ENCODE measurements at places on chromosomes 16 and 17. TPM values are rescaled to one million over a fixed set of nuclear protein-coding genes. Genes with fewer than 3 reads are reported as not detected.

GRCh38 chr17:38922538-38923297, 2.7 kb upstream of the LASP1NB start:
- DNase-seq, result peak; percentile 78

DNA sequence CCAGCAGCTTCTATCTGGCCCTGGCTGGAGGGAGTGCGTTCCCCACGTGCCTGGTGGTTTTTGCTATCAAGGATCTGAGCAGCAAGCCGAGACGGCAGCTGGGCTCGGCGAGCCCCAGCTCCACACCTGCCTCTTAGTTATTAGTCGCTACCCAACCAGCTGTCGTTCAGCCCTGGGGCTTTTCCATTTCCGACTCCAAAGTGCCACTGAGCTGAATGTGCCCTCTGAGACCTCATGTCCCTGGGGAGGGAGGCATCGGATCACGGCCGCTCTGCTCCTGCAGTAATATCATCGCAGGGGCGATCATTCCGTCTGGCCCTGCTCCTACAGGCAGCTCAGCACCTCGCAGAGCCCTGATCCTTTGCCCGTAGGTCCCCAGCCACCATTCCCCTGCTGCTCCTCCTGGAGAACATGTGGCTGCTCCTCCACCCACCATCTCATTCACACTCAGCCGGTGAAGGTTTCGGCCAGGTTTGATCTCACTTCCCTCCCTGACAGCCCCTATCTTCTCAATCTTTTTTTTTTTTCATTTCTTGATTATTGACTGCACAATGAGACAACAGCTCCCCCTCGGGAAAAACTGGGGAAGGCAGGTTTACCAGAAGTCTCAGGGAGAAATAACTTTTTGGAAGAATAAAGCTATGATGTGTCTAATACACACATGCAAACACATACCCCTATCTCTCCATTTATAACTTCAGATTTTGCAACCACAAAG, 86.7 kb downstream of the ZFHX3 start:
- no peak for DNase-seq

- no peak for DNase-seq
Measured at GRCh38 chr17:55432358-55433028, 10.9 kb upstream of the MMD start.

DNA sequence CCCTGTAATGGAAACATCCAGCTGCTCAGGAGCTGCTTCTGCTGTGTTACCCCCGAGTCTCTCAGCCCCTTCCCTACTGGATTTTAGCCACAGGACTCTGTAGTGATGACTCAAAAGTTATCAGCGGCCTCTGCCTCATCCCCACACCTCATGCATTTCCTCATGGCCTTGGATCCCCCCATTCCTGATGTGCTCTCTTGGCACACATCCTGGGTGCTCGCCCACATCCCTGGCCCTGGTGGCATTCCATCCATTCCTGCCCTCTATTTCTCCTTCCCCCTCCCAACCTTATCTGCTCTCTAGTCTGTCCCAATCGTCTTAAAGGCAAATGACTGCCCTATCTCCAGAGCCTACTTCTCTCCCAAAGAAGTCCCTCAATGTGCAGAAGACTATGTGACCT, 24.6 kb downstream of the MARF1 start:
- DNase-seq, result no peak

GRCh38 chr17:70642059-70642458, 472.7 kb downstream of the KCNJ2 start:
- no peak for DNase-seq

DNA sequence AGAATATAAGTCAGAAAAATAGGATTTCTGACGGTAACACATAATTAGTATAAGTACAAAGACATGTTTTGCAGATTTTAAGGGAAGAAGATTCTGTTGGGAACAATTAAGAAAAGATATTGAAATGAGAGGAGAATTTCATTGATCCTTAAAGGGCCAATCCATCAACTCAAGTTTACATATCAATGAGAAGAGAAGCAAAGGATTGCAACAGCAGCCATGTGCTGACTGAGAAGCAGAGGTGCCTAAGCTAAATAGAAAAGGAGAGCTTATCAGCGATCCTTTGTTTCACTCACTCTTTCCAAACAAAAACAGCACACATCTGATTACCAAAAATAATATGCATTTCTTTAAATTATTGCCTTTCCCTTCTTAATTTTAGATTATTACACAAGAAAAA, 94.6 kb downstream of the ITFG1 start:
- no peak for DNase-seq

DNA sequence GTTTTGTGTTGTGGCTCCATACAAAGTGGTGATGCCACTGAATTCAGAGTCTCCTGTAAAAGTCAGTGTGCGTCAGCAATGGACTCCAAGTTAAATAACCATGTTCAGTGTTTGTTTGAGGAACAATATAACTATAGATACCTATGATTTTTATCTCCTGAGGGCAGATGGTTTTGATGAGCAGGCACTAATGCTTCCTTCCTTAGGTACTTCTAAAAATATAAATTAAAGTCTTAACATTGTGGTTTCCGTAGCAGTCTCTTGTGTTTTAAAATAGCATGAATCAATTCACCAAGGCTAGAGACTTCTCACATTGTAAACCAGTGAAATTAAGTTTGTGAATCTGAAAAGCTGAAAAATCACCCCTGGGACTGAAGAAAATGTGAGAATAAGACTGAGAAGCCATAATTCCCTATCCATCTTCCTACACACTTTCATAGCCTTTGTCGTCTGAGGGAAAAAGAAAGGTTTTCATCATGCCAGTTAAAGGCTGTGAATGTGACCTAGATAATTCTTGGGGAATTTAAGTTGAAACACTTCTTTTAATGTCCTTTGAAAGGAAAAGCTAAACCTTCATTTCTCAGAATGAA, 1502.9 kb downstream of the CDH11 start:
- no peak for DNase-seq

DNA sequence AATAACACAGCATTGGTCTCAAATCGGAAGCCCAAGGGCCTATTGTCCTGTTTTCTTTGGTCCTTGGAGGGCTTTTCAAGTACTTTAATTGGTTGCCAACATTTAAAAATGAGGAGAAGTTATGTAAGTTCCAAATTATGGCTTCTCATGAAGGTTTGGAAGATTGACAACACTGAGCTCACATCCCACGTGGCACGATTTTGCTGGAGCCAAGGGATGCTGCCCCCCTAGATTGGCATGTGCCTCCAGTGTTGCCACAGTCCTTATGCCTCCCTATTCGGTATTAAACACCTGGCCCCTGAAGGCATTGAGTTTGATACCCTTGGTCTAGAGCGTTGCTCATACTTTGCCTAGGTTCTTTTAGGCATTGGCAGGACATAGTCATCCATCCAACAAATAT, 108.0 kb downstream of the ZNF18 start:
- DNase-seq, result no peak

DNA sequence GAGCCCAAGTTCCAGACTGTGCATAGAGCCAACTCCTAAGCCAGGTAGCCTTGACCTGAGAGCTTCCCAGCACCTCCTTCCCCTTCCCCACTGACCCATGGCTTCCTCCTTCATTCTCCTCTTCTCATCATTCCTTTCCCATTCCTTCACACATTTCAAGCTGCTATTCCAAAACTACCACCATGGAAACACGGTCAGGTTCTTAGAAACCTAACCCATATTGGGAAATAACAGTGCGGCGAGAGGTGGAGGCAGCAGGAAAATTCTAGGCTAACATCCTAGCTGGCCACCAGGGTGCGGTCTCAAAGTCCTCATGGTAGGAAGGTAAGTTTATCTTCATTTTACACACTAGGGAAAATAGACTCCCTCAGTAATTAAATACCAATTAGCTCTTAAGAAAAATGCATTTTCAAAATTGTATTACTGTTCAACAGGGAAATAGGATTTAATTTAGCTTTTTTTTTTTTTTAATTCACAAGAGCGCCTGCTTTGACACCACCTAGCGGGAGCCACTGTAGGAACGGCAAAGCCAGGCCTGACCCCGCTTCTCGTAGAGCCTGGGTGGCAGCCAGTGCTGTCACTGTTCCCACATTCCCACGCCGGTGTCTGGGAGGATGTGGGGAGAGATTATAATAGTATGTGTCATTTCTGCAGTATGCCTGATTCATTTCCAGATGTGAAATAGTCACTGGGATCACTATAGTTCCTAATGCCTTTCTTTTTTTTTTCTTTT, 14.0 kb upstream of the SPHK1 start:
- peak; percentile 97 for DNase-seq

DNA sequence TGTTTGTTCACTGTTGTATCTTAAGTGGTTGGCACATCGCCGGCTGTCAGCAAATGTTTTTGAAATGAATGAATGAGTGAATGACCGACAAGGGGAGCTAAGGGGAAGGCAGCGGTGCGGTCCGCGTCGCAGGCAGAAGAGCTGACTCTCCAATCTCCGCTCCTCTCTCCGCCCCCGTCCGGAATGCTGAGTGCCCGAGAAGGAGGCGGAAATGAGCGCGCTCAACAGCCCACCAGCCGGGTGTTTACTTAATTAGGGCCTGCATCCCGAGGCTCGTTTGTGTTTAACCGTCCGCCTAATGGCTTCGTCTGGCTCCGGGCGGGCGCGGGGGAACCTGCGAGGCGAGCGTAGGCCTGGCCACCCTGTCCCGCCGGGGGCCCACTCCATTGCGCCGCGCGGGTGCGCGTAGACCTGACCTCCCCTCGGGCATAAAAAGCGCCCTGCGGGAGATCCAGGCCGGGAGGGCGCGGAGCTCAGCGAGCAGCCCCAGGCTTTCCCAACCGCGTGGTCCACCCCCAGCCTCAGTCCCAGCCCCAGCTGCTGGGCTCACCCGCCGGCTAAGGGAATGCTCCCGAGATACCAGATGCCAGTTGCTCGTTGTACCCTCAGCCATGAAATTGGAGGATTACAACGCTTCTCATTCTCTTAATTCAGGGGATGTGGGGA, 2.5 kb upstream of the CDH3 start:
- no peak for DNase-seq

GRCh38 chr17:48721009-48721402, 1.3 kb downstream of the PRAC1 start:
- DNase-seq, result no peak

DNA sequence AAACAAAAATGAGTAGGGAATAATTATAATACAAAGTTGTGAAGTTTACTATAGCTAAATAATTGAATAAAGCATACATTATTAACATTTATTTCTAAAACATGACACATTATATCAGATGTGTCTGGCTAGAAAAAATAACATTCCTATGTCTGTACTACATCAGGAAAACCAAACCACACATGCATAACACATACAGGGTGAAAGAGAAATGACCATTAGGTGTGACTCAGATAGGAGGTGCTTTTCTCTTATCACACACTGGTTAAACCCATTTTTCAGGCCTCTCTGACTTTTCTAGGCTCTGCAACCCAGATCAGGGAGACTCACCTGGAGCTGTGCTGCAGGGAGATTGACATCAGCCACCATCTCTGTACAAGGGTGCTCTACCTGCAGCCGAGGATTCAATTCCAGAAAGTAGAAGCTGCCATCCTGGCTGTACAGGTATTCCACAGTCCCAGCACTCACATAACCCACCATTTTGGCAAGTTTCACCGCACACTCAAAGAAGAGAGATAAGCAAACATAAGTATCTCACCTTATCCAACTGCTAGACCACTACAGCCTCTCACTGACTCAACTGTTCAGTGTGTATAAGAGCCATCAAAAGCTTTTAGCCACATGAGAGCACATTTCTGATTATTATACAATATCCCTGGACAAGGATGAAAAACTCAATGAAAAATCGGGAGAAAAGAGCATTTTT, 116.6 kb upstream of the C17orf78 start:
- DNase-seq, result no peak

DNA sequence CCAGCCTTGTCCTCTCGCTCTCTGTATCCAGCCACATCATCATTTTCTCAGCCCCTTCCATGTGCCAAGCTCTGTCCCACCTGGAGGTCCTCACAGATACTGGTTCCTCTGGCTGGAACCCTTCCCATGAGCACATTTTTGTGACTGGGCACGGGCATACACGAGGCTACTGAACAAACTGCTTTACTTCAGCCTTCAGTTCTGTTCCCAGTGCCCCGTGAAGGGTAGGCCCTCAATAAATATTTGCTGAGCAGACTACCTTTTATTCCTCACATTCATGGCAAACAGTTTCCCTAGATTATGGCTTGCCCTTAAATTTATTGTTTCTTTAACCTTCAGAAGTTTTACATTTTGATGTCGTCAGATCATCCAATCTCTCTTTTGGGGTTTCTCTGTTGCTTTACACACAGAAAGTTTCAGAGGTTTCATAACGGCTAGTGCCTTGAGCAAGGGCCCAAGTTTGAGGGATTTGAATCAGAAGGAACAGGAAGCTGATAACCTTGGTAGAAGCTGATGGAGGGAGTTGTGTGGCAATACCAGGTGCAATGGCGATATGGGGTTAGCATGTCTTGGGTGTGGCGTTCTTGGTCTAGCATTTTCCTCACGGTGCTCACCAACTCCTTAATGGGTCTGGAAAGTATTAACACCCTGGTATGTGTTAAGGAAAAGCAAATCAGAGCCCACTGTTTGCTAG, 27.8 kb downstream of the TMEM92 start:
- no peak for DNase-seq

DNA sequence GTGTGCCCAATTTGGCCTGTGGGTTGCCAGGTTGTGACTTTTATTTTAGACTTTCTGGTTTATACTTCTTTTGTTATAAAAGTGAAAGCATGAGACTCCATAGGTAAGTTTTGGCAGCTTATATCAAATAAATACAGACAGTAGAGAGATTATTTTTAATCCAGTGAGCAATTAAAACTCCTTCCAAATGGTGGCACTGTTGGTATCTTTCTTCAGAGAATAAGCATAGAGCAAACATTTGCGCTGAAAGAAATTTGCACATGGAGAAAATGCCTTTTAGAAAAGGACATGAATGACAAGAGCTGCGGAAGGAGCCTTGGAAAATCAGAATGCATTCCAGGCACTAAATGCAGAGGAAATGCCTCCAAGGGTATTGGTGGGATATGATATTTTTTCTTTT, 46.1 kb upstream of the DNAJA2 start:
- DNase-seq, result no peak

DNA sequence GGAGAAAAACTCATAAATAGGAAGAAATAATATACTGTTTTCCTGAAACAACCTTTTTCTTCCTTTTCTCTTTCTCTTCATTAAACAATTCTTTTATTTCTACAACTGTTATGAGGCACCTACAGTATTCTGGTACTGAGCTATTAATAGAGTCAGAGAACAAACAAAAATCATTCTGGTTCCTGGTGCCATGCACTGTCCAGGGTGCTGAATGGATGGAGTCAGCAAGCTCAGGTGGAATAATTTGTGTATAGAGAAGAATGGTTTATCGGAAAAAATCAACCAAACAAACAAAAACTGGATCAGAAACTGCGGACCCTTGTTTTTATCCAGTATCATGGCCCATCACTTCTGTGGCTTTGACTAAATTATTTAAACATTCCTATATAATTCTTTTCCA, 430.3 kb upstream of the GOT2 start:
- DNase-seq, result no peak

The FMNL1 gene
- total RNA-seq, result 51.7 TPM

The FBXL19 gene
- 22.7 TPM for total RNA-seq

The MYOCD gene
- total RNA-seq, result 91.6 TPM

The ZFHX3 gene
- total RNA-seq, result 96.9 TPM

The PAQR4 gene
- total RNA-seq, result 5.7 TPM

The MPV17L gene
- total RNA-seq, result 5.6 TPM

The CEMP1 gene
- total RNA-seq, result not detected

The CACNG3 gene
- total RNA-seq, result not detected

The SIRT7 gene
- total RNA-seq, result 18.6 TPM

The C1QBP gene
- 51.8 TPM for total RNA-seq
